Right cardiac atrium (tissue), 5 donors: ENCODE measurements at places on chromosomes 6 and 20. TPM values are rescaled to one million over a fixed set of nuclear protein-coding genes. Genes with fewer than 3 reads are reported as not detected.

DNA sequence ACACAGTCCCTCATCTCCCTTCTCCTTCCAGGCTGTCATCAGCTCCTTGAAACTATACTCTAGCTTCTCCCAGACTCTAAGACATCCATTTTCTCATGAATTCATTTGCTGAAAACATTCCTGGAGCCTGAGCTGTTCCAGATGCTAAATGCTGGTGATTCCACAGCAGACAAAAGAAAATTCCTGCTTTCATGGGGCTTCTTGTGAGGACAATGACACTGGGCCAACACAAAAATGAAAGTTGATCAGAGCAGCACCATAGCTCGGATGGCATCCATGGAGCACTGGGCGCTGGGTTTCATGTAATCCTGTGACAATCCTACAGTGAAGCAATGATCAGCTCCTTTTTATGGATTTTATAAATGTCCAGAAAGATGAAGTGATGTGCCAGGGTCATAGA, 47.4 kb upstream of the STX16 start:
- no peak for DNase-seq

- no peak for DNase-seq
These were observed 219.1 kb downstream of the MYLK4 start for GRCh38 chr6:2531426-2532215.

- DNase-seq, result no peak
These were observed 157.2 kb downstream of the QKI start for GRCh38 chr6:163571730-163572129.

DNA sequence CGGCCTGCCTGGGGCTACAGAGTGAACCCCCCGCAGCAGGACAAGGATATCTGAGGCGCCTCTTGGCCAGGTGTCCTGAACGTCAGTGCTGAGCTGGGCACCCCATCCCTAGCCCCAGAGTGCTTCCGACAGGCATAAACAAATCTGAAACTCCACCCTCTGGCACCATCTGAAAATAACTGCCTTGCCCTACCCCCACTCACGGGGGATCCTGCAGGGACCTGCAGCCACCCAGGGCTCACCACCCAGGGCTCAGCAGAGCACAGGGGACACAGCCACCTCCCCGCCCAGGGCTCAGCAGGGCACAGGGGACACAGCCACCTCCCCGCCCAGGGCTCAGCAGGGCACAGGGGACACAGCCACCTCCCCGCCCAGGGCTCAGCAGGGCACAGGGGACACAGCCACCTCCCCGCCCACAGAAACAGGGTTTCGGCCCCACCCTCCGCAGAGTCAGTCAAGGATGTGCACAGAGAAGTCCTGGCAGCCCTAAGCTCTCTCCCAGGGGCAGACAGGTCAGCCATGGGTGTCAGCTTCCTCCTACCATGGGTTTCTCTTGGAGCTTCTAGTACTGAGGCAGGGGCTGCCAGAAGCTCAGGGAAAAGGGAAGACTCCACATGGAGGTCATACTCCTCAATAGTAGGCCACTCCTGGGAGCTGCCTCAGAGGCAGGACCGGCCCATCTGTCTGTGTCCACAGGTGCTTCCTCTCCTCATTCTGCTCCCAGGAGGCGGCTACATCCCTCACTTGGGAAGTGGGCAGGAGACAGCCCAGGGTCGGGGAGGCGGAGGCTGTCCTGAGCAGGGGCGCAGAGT, 4.6 kb downstream of the UCKL1 start:
- DNase-seq, result peak; percentile 57

DNA sequence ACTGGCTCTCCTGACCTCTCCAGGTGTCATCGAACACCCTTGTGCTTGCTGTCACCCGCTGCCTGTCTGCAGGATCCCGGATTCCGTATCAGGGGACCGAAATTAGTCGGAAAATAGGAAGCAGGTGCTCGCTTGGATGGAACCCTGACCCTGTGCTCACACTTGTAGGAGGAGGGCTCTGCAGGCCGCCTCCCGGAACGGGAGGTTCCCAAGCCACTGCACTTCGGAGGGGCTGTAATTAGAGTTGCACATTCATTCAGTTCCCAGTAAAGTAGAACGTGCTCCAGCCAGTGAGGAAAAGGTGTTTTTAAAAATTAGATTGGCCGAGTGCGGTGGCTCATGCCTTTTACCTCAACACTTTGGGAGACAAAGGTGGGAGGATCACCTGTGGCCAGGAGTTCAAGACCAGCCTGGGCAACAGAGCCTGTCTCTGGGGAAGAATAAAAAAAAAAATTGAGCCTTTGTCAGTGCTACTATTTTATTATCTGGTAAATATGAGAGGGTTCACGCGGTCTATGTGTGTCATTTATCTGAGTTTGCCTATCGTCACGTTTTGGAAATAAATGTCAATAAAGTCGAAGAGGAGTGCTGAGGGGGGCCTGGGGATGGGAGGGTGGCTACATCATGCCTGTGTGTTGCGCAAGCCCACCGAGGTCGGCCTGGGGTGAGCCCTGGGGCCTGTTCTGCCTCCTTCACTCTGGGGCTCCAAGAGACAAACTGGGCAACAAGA, 1.5 kb upstream of the GMEB2 start:
- peak; percentile 63 for DNase-seq

- DNase-seq, result no peak
These were observed 140.8 kb downstream of the BTBD9 start for GRCh38 chr6:38498805-38499445.

- DNase-seq, result no peak
These were observed 230.8 kb downstream of the BCAS1 start for GRCh38 chr20:53839423-53840176.

- no peak for DNase-seq
These were observed 234.3 kb downstream of the UTRN start for GRCh38 chr6:144519426-144519825.

DNA sequence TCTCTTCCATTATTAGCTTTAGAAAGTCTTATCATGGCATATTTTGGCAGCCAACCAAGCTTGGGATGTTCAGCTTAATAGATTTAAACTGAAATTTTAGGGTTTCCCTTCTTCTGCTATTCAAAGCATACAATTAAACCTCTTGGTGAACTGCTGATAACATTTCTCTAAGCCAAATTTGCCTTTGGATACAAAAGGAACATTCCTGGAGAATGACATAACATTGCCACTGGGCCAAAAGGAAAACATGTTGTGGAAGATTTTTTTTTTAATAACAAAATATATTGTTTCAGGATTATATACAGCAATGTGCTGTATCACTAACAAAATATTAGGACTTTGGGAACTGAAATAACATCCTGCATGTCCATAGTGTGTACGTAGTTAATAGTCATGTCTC, 215.1 kb upstream of the TBX18 start:
- DNase-seq, result no peak

DNA sequence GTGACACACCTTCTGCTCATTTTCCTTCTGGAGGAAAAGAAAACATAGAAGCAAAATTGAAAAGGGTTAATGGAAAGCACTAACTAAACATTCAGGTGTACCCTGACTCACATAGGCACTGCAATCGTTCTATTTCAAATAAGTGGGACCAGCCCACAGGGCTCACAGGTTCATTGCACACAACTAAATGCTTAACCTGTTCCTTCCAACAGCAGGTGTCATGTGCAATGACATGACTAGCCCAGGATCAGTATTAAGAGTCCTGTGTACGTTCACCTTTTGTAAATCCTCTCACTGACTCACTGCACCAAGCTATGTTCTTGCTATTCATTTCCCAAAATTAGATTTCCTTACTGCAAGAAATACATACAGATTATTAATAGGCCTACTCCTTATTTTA, 151.3 kb downstream of the GMPR start:
- no peak for DNase-seq

DNA sequence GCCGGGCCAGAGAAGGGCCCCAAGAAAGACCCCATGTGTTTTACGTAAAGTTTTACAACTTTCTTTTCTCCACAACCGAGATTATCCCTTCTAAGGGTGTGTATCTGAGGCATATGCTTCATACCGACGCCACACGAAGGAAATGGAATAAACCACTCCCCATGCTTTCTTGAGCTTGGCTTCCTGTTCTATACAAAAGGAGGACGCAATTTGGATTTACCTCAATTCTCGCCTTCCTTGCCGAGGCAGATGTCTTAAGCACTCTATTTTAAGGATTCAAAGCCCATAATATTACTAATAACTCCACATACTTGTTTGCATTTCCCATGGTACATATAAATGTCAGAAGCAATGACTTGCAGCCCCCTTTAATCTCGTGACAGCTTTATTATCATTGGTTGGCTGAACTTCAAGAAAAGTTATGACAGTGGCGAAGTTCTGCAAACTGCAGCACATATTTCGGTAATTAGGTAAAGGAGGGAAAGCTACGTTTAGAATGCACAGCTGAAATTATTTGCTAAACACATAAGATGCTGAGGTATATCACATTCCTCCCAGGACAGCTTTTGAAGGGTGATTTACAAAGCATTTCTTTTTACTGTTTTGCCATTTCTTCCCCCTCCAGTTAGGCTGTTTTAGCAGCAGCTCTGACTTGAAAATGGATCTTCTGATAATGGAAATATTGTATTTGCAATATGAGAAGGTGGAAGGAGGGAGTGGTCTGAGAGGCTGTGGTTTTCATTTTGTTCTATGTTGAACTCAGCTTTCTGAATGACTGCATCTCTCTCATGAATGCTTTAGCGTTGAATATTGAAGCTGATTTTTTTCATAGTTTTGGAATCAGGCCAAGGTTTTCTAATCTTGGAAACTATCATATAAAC, 330.5 kb downstream of the EPHA7 start:
- no peak for DNase-seq

- no peak for DNase-seq
These were observed 6.1 kb downstream of the GSTA5 start for GRCh38 chr6:52834481-52834880.

DNA sequence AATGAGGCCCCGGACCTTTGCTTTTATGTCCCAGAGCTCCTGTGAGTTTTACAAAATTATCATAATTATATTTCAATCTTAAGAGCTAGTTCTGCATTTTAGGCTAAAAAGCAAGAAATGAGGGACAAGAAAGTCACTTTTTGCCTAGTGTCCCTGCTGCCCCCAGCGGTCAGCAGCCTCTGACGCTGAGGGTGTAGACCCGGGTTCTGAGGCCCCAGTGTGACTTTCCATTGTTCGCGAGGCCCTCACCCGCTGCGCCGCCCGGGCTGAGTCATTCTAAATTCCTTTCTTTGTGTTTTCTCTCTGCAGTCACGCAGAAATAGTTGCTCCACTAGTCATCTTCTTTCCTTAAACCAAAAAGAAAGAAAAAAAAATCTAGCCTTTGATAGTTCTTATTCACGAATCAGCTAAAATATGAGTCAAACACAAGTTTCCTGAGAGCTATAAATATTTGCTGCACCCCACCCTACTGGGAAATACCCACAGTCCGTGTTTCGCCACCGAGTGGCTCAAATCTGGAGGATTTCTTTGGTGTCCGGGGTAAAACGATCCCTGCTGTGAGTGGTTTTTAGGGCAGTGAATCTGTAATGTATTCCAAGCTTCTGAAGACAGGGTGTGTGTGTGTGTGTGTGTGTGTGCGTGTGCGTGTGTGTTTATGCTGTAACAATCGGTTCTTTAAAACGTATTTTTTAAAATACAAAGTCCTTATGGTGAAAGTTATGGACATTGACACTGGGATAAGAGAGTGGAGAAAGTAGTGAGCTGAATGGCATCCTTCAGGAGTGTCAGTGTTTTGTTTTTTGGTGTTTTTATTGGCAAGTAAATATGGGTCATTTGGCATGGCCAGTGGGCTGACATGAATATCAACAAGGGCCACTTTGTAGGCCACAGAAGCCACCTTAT, 59.7 kb upstream of the EEF1A1 start:
- DNase-seq, result peak; percentile 92

DNA sequence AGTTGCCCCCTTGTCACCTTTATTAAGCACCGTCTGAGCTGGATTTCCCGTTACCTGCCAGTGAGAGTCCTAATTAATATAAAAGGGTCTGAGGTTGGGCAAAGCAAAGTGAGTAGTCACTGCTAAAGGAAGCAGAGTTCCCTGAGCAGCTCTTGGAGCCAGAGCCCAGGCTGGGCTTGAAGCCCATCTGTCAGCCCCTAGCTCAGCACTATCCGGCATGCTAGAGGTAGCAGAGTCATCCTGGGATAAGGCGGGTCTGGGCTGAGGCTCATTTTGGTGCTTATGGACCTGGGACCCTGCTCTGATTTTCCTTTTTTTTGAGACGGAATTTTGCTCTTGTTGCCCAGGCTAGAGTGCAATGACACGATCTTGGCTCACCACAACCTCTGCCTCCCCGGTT, 46.2 kb downstream of the ADNP start:
- DNase-seq, result no peak

- no peak for DNase-seq
These were observed 41.7 kb downstream of the AKIRIN2 start for GRCh38 chr6:87660226-87660911.

DNA sequence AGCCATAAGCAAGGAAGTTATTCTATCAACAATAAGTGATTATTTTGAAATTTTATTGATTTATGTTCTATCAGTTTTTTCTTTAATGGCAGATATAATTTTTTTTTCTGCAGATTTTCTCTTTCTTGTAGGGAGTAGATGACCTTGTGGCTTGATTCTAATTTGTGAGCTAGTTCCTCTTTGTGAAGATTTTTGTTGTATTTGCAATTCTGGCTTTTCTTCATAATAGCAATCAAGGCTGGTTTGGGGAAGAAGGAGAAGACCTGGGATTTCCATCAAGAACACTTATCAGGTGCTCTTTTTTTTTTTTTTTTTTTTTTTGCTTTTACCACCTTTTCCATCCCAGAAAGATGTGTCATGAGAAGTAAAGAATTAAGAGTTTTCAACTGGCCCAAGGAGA, 324.2 kb upstream of the MAN1A1 start:
- DNase-seq, result no peak

DNA sequence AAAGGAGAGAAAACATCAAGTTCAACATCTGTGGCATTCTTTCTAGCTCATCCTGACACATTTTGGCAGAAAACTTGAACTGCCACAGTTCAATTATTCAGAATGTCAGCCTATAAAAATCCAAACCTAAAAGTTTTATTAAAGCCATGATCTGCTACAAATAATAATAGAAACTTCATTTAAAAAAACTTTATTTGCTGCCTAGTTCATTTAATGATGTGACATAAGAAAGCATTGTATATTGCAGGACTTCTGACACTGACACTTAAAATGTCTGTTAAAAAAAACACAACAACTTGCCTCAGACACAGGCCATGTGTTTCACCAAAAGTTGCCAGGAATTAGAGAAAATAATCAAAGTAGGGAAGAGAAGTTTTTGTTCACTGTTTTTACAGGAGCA, 88.3 kb upstream of the HTR1E start:
- DNase-seq, result no peak

GRCh38 chr6:25025248-25025918, 89.6 kb upstream of the RIPOR2 start:
- no peak for DNase-seq

- DNase-seq, result no peak
These were observed 229.0 kb downstream of the ZMYND8 start for GRCh38 chr20:47127546-47127945.

- DNase-seq, result no peak
These were observed 146.5 kb downstream of the EDN1 start for GRCh38 chr6:12436683-12437082.

- no peak for DNase-seq
These were observed 32.2 kb upstream of the OCSTAMP start for GRCh38 chr20:46582648-46583047.

GRCh38 chr6:128882991-128883611, at the start of gene LAMA2:
LAMA2 (plus strand) TSS chr6:128883138; CDS start chr6:128883246, 108 bp downstream.
- peak; percentile 96 for DNase-seq

BTNL2 gene
- not detected for total RNA-seq

NEDD9 gene
- total RNA-seq, result 38.0 TPM

BCKDHB gene
- 12.3 TPM for total RNA-seq

RHAG gene
- total RNA-seq, result 1.4 TPM

TMEM74B gene
- total RNA-seq, result 4.0 TPM

COL9A1 gene
- 14.3 TPM for total RNA-seq
